NCI-H2081 (cell line): ENCODE measurements at places on chromosomes 7 and 10.

DNA sequence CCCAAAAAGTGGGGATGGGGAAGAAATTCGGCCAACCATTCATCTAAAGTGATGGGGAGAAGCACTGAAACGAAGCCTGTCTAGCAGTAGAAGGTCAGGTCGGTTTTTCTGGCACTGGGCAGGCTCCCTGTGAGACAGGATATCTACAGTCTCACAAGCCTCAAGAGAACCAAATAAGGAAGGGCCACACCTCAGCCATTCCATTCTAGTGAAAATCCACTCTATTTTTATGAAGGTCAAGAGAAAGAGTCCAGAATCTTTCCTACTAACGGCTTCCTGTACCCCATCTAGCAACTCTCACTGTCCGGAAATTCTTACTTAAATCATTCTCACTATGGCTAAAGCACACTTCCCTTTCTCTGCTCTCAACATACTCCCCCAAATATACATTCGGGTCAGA is 267.1 kb downstream of the PRPF18 start:
- no peak for DNase-seq

DNA sequence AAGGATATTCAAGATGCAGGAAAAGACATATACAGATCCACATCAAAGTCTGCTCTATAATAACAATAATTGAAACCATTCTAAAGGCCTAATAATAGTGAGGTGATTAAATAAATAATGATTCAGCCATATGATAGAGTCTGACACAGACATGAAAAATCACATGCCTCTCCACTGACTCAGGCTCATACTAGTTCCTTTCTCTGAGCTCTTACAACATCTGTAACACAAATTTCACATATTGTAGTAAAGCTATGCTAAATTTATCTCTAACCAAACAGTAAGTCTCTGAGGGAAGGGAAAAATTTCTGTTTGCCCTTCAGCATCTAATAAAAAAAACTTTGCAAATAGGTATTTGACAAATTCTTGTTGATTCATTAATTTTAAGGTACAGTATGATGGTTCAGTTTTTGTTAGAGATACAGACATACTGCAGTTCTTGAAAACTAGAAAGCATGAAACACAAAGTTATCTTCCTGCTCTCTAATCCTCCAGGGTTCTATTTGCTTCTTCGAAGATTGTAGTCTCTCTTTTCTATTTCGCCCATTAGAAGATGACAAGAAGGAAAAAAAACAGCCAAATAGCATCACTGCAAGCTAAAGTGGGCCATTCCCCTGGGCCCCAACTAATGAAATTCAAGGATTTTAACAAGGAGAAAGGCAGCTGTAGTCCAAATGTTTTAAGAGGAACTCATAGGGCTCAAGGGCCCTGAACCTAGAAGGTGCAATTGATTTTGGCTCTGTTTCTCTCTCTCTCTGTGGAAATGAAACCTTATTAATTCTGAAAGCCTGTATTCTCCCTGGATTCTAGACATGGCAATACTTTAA is 53.9 kb downstream of the CUBN start:
- no peak for DNase-seq

DNA sequence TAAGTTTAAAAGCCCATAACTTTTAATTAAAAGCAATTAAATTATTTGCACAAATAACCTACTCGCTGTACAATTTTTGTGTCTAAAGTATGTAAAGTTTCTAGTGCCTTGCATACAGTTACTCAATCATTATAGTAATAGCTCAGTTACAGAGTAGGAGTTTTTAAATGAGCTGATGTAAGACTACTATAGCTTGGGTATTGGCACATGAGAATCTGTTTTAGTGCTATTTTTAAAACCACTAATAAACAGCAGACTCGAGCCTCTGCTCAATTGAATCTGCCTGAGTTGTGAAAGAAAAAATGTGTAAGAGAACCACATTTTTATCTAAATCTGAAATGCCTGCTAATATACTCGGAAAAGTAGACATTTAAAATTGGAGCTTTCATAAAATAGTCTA is 31.1 kb downstream of the CTNNA3 start:
- DNase-seq: no peak

GRCh38 chr10:4503076-4503475 is 322.9 kb upstream of the AKR1E2 start:
- no peak for DNase-seq

GRCh38 chr7:69193061-69193460 is 405.2 kb upstream of the AUTS2 start:
- no peak for DNase-seq

DNA sequence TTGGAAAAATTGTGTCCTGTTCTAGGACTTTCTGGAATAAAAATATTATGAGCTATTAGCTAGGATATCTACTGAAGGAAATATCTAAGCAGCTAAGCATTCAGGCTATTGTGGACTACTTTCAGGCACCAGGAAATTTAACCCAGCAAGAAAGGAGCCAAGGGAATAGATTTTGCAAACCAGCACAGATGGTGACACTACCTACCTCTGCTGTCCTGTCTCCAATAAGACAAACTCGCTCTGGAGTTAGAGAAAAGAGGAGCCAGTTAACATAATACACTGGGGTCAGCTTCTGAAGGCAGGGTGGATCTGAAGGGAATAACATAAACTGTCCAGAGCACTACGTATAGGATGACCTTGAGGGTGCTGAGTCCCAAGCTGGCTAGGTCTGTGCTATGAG is 223.7 kb upstream of the PRSS58 start:
- DNase-seq: no peak

GRCh38 chr7:45430397-45430796 is 143.8 kb upstream of the ADCY1 start:
- no peak for DNase-seq

- no peak for DNase-seq
Observed at GRCh38 chr10:103083266-103083976, 109.7 kb downstream of the NT5C2 start.

DNA sequence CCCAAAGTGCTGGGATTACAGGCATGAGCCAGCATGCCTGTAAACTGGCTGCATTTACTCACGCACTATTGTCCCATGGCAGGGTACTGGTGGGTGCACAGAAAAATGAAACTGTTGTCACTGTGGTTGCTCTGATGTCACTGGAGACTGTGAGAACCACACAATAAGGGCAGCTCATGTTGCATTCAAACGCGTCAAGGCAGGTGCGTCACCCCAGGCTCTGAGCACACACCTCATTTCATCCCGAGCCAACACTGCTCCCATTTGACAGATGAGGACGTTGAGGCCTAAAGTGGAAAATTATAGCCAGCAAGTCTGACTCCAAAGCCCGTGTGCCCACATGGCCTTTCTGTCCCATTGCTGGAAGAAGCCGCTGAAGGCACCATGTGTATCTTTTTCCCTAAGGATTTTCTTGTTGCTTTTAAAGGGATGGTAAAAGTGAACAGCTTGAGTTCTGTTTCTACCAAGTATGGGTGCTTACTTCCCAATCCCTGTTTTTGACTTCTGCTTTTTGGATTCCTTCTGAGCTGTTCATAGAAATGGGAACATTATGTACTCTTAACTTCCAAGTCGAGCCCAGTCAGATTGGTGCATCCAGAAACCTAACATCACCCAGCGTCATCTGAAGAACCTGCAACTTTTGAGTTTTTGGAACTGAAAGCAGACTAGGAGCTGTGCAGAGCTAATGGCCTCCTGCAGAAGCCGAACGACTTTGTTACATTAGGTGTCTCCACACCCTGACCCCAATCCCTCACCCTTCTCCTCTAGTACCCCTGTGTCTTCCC is 60.1 kb upstream of the CARD11 start:
- no peak for DNase-seq

GRCh38 chr10:5904227-5904626 is 14.2 kb downstream of the FBH1 start:
- DNase-seq: no peak

DNA sequence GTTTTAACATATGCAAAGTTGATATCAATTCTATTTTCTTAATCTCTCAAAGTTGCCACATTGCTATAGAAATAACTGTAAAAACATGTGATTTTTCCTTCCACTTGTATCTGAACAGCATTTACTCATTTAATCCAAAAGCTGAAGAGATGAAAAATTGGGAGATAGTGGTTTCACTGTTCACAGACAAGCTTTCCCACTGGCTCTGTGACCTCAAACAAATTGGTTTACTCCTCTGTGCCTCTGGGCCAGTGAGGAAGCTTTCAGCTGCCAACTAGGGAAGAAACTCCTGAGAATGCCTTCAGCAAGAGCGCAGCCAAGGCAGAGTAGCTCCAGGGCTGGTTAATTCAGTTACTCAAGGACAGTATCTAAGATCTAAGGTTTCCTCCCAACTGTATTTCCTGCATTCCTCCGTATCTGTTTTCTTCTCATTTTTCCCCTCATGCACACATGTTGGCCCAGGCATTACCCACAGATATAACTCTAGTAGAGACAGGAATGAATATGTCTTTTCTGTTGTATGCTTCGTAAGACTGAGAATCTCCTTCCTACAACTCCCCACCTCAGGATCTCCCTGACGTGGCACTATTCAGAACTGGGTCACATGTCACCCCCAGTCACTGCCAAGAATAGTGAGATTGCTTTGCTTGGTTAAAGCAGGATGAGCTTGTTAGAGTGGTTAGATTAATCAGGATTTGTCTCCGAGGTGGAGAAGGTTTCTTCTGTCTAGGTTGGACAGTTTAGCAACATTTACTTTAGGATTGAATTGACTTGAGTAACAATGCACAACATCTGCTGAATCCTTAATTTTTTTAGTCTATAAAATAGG is 315.7 kb downstream of the NRG3 start:
- DNase-seq: no peak

GRCh38 chr7:139874302-139874629 is 45.2 kb downstream of the TBXAS1 start:
- DNase-seq: no peak
